ENCODE measurements at places on chromosomes 3 and 15.
A peak's percentile ranks its signal among the peaks of the same experiment; 100 is the strongest.

GRCh38 chr3:35969406-35969805 is 330.1 kb downstream of the ARPP21 start:
- DNase-seq, result no peak

DNA sequence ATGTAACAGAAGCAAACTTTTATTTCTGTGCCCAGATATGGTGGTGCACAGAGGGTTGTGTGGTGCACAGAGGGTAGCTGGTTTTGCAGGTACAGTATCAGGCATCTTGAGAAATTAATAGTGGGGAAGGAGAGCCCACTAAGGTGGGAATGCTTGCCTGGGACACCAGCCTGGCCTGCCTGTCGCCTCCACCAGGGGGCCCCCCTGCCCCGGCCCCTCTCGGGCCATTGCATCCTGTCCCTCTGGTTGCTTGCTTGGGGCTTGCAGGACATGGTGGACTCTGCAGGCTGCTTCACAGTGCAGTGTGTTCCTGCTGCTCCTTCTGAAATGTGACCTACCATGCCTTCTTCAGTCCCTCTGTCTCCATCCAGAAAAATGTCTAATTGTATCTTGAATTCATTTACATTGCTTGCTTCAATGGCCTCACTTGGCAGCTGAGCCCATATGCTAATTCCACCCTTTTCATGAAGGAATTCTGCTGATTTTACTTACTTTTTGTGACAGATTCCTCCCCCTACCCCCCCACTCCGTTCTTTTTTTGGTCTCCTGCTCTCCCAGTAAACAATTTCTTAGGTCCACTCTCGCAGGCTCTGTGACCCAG is 73.6 kb downstream of the EEFSEC start:
- no peak for DNase-seq

GRCh38 chr3:102299125-102299877 is 135.5 kb upstream of the ZPLD1 start:
- no peak for DNase-seq

- no peak for DNase-seq
Observed at GRCh38 chr3:24472358-24472757, 22.3 kb downstream of the THRB start.

DNA sequence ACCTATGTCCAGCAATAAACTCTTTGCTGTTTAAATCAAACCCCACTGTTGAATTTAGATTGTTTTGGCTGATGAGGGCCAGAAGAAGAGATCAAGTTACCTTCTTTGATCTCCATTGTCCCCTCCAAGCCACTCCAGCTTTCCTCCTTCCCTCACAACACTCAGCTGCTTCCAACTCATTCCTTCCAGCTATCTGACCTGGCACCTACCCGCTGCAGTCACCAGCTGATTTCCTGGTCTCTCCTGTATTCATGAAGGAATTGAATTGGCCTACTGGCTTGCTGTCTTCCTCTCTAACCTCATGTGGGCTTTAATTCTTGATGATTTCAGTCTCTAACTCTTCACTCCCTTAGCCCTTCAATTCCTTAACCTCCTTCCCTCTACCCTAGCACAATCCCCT is 40.8 kb upstream of the ABHD17C start:
- DNase-seq, result no peak

DNA sequence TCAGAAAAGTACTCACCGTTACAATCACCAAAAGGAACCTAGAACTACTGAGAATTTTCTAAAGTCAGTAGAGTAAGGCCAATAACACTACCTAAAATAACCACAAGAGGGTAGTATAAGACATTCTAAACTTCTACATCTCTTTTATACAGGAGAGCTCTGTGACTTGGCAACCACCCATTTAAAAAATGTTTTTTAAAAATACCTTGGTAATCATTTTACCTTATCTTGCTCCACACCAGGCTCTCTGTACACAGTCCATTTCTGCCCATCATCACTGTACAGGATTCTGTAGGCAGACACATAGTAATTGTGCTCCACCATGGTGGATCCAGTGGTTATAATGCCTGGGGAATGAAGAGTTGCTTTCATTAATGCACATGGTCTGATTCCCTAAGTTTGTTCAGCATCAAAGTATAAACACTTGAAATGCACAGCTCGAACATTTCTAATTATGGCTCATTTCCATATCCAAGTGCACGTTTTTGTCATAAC is 54.5 kb downstream of the ST3GAL6 start:
- peak; percentile 70 for DNase-seq

GRCh38 chr15:59180945-59181600 is 25.6 kb upstream of the LDHAL6B start:
- no peak for DNase-seq

DNA sequence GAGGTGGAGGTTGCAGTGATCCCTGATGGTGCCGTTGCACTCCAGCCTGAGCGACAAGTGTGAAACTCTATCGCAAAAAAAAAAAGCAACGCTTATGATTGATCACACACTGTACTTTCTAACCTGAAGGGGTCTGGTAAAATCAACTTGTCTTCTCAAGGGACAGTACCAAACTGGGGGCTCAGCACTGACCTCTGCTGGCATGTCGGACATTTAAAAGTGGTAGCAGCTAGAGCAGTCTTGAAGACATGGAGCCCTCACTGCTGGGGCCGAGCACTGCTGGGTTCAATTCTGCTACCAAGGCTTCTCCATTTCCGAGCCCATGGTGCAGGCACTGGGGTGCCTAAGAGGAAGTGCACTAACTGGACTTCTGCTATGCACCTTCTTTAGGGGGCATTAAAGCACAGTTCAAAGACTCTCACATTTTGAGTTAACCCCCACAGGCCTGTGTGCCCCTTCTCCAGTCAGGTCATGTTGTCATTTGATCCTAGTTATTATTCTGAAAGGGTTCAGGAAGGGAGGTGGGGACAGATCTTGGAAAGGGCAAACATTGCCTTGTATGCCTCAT is 26.4 kb upstream of the LAMP3 start:
- no peak for DNase-seq

DNA sequence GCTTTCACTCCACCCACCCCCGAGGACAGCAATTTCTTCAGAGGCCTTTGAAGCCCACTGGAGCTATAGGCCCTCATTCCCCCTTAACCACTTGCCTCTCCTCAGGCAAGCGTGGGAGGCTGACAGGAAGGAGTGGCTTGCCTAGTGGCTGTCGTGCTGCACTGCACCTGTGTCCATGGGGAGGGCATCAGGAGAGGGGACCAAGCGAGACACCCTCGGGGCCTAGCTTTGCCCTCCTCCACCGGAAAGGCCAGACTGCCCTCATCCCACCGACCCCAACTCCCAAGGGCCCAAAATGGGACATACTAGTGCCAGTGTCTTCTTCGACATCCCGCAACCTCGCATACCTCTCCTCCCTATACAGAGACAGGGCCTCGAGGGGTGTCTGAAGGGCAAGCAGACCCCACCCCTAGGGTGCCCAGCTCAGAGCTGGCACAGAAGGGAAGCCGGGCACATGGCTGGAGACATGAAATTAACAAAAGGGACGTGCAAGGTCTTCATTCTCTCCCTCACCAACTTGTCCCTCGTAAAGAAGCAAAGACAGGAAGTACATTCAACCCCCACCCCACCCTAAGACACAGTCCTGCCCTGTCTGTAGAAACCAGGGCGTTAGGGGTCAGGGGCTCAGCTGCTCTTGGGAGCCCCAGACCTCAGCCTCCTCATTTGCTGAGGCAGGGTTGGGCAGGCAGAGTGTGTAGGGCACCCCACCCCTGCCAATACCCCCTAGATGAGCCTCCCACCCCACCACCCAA is 24.3 kb downstream of the VIPR1 start:
- DNase-seq, result no peak

GRCh38 chr3:62803276-62803675 is 71.9 kb downstream of the CADPS start:
- DNase-seq, result no peak

GRCh38 chr3:160808838-160809237 is 52.8 kb downstream of the PPM1L start:
- no peak for DNase-seq

GRCh38 chr15:42101861-42102260 is 7.5 kb upstream of the PLA2G4D start:
- no peak for DNase-seq

GRCh38 chr15:35818846-35819245 is 272.9 kb upstream of the DPH6 start:
- DNase-seq, result no peak

- peak; percentile 38 for DNase-seq
Observed at GRCh38 chr3:177051411-177051810, 145.9 kb downstream of the TBL1XR1 start.

DNA sequence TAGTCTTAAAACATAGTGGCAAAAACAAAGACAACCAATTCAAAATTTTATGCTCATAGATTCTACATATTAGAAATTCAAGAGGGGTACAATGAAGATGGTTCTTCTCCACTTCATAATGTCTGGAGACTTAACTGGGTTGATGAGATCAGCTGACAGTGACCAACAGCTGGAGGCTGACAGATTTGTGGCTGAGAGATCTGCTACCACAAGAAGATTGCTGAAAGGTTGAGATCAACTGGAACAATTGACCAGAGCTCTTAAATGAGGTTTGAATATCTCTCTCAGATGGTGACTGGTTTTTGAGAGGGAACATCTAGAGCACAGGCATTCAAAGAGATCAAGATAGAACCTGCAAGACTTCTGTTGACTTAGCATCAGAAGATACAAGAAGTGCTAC is 254.1 kb upstream of the ARPP21 start:
- DNase-seq, result no peak

- no peak for DNase-seq
Observed at GRCh38 chr3:195352895-195353488, 82.0 kb upstream of the XXYLT1 start.

- DNase-seq, result no peak
Observed at GRCh38 chr3:16315623-16316022, 50.6 kb downstream of the OXNAD1 start.

DNA sequence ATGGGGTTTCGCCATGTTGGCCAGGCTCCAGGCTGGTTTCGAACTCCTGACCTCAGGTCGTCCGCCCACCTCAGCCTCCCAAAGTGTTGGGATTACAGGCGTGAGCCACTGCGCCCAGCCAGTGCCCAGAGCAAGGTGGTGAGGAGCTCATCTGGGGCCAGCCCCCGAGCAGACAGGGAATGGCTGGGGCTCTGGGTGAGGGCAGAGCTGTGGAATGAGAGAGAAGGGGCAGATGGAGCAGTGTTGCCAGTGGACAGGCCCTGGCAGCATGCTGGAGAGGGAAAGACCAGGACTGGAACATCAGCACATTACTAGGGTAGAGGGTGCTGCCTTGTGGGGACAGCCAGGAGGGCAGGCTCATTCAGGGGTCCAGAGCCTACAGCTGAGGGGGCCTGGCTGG is 37.1 kb upstream of the LIMD1 start:
- DNase-seq, result no peak

DNA sequence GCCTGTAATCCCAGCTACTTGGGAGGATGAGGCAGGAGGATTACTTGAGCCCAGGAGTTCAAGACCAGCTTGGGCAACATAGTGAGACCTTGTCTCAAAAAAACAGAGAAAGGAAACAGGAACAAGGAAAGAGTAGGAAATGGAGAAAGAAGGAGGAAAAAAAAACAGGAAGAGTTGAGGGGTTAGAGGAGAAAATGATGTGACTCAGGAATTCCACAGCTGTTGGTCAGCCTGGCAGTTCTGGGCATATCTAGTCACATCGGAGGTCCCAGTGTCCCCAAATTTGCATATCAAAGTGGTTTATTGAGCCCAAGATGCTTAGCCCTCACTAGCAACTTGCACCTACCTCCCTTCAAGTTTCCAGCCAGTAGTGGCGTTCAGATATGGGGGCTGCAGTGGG is 18.8 kb upstream of the JMJD7 start:
- DNase-seq, result no peak

DNA sequence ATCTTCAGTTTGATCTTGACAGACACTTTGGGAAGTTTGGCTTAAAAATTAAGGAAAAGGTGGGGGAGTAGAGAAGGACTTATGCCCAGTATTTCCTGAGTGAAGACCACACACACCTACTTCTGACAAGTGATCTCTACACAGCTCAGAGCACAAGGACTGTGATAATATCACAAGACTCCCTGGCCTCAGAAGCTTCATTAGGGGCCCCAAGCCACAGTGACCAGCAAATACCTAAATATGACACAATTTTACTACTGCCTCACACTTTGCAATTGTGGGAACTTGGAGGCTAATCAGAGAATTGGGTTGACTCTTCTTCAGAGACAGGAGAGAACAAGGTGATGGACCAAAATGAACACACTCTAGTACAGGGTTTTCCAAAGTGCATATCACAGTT is 2.6 kb downstream of the ILDR1 start:
- no peak for DNase-seq

DNA sequence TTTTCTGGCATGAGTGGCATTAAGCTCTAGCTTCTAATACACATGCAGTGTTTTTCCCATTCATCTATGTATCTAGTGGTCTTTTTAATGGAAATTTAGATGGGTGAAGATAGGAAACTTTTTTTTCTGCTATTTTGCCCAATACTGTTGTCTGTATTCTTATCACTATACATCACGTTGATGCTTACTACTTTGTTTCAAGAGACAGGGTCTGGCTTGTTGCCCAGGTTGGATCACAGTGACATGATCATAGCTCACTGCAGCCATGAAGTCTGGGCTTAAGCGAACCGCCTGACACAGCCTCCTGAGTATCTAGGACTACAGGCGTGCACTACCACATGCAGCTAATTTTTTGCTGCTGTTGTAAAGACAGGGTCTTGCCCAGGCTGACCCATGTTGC is 84.6 kb downstream of the PEAK1 start:
- no peak for DNase-seq

DNA sequence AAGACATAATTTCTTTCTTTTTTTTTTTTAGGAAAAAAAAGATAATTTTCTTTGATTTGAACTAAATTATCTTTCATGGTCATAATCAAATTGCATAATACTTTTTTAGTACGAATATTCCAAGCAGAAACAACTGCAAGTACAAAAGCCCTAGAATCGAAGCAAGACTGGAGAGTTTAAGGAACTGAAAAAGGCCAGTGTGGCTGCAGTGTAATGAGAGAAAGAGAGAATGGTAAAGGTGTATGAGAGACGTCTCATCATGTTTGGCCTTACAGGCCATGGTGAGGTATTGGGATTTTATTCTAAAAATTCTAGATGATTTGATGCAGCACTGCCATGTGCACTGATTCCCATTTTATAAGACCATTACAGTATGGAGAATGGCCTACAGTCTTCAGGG is 180.9 kb downstream of the SUCNR1 start:
- DNase-seq, result no peak

- DNase-seq, result no peak
Observed at GRCh38 chr3:184011230-184011876, 6.3 kb downstream of the ABCC5 start.

GRCh38 chr15:45635763-45636292 is 999 bp downstream of the SQOR start:
- no peak for DNase-seq

- no peak for DNase-seq
Observed at GRCh38 chr3:117168896-117169295, 459.3 kb downstream of the TUSC7 start.

- DNase-seq, result no peak
Observed at GRCh38 chr3:135655328-135655727, 310.2 kb upstream of the PPP2R3A start.
